Subcutaneous preadipocyte (primary cell): ENCODE measurements at places on chromosomes 6 and 20. TPM values are rescaled to one million over a fixed set of nuclear protein-coding genes. Genes with fewer than 3 reads are reported as not detected.

KIAA0408 gene
- total RNA-seq, result 0.37 and 0.39 TPM in 2 replicates

RGS17 gene
- total RNA-seq, result 26.1 and 28.9 TPM in 2 replicates

DPPA5 gene
- not detected in 2 replicates for total RNA-seq

PRDM13 gene
- not detected in 2 replicates for total RNA-seq

SOX12 gene
- 4.0 and 4.3 TPM in 2 replicates for total RNA-seq

PSMB9 gene
- total RNA-seq, result 10.8 and 18.4 TPM in 2 replicates

MCCD1 gene
- not detected in 2 replicates for total RNA-seq

SAMD5 gene
- not detected in 2 replicates for total RNA-seq

KCNK5 gene
- 0.37 and 0.39 TPM in 2 replicates for total RNA-seq

KATNA1 gene
- 19.8 and 23.1 TPM in 2 replicates for total RNA-seq

BPI gene
- not detected in 2 replicates for total RNA-seq

CAGE1 gene
- under 0.01 and 0.20 TPM in 2 replicates for total RNA-seq

ZNF311 gene
- 0.98 and 1.1 TPM in 2 replicates for total RNA-seq

CST7 gene
- total RNA-seq, result not detected in 2 replicates

LRRC1 gene
- total RNA-seq, result 1.5 and 1.6 TPM in 2 replicates

ECT2L gene
- total RNA-seq, result not detected in 2 replicates

E2F1 gene
- total RNA-seq, result 5.5 and 11.1 TPM in 2 replicates

EFCAB8 gene
- total RNA-seq, result under 0.01 TPM in 2 replicates

HMGCLL1 gene
- total RNA-seq, result under 0.01 and 0.37 TPM in 2 replicates

KCNQ2 gene
- not detected in 2 replicates for total RNA-seq

SLCO4A1 gene
- 0.73 and 7.2 TPM in 2 replicates for total RNA-seq

ULBP3 gene
- total RNA-seq, result 17.3 and 21.7 TPM in 2 replicates

SYCP2L gene
- total RNA-seq, result under 0.01 TPM in 1 of 2 replicates, not detected in the other

FLRT3 gene
- 0.78 and 1.5 TPM in 2 replicates for total RNA-seq

HLA-DMB gene
- total RNA-seq, result 0.37 TPM in 1 of 2 replicates, not detected in the other

TMEM170B gene
- 2.6 and 2.9 TPM in 2 replicates for total RNA-seq

BMP6 gene
- total RNA-seq, result 1.1 and 4.7 TPM in 2 replicates

CNR1 gene
- total RNA-seq, result under 0.01 and 0.37 TPM in 2 replicates

CCN6 gene
- total RNA-seq, result not detected in 2 replicates

MDN1 gene
- 36.4 and 51.4 TPM in 2 replicates for total RNA-seq

PPP1R18 gene
- total RNA-seq, result 44.5 and 73.1 TPM in 2 replicates

CYP21A2 gene
- under 0.01 TPM in 1 of 2 replicates, not detected in the other for total RNA-seq

CDH4 gene
- under 0.01 and 2.5 TPM in 2 replicates for total RNA-seq

TNFAIP3 gene
- 4.8 and 10.8 TPM in 2 replicates for total RNA-seq

TAGAP gene
- total RNA-seq, result not detected in 2 replicates

CHRNA4 gene
- total RNA-seq, result not detected in 2 replicates
